ENCODE measurements at places on chromosomes 7 and 10.

DNA sequence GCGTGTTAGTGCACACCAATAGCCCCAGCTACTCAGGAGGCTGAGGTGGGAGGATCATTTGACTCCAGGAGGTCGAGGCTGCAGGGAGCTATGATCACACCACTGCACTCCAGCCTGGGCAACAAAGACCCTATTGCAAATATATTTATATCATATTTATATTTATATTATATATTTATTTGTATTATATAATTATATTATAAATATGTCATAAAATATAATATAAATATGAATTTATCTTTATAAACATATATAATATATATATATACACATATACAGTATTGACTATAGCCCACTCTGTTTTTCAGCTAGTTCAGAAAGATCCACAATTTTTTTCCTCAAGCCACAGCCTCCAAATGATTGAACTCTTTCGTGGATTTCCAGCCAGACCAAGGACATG, 45.3 kb upstream of the MYL10 start:
- no peak for DNase-seq

- DNase-seq, result no peak
Measured at GRCh38 chr7:76108540-76109233, 60.8 kb downstream of the MDH2 start.

DNA sequence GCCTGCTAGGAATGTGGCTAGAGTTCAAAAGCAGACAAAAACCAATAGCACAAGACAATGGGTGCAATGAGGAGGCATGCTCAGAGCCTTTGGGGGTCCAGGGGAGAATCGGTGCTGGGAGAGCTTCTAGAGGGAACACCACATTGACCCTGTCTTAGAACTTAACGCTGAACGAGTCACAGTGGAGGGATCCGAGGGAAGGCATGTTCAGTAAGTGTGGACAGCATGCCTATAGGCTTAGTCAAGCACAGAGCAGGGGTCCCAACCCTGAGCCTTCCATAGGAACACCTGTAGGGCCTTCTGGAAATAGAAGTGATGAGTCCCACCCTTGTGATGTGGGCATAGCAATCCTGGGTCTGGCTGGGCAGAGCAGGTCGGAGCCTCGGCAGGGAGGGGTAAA, 148.7 kb downstream of the PKD1L1 start:
- DNase-seq, result no peak

DNA sequence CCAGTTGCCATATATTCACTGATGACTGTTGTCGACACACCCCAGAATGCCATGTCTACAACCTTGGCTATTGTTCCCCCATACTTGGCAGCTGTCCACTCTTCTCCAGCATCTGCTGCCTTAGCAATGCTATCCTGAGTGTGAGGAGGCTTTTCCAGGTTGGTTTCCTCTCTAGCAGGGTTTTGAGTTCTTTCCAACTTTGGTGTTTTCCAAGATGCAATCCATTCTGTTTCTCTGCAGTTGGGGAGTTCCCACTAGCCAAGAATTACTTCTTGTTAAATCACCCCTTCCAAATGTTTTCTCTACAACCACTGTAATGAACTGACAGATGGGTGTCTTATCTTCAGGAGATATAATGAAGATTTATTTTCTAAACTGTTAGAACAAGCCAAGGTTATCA, 617.4 kb downstream of the CCSER2 start:
- DNase-seq, result no peak

DNA sequence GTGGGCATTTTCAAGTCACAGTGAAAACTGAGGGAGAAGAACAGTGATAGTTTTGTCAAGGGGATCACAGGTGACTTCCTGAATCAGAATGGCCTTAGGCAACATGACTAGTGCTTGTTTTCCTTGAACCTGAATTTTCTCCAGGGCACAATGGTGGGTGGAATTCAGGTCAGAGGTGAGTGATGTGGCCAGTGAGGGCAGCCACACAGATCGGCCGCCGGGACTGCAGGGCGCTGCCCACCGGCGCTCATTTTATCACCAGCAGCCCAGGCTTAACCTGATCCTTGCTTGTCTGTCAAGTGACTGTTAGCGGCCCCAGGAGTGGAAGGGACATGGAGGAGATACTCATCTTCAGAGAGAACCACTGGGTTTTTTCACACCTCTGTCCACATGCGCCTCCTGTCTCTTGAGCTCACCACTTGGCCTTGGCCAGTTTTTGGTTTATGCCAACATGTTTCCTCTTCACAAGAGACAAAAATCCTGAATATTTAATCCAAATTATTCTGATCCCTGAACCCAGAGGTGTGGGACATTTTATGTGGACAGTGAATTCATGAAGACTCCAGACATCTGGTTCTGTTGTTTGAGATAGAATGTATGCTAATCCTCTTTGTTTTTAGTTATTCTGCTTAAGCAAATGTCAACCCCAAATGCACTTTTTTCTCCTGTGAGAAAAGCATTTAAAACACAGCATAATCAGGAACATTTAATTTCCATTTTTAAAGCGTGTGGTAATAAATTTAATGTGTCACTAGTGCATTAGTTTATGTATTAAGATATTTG, 108.7 kb downstream of the DOCK1 start:
- DNase-seq, result no peak

- no peak for DNase-seq
Measured at GRCh38 chr10:22643116-22643515, 71.3 kb downstream of the PIP4K2A start.

DNA sequence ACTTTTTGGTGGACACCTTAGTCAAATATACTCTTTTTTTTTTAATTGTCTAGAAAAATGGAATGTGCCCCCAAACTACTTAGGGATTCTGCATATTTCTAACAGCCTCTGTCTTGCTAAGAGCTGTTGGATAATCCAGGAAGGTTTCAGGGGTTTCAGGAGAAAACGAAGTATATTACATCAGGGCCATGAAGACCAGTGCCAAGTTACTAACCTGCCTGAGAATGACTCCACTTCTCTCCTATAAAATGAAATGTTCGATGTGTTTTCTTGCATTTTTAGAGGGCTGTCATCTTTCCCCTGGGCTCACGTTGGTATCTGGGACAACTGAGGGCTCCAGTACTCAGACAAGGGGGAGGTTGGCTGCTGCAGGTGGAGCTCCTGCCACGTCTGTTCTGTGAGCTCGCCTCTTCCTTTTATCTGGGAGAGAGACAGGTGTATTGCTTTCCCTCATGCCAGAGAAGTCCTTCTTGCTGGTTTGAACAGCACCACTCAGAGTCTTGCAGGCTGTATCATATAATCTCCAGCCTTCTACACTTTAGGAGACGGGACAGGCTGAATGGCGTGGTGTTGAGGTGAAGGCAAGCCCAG, 71.3 kb downstream of the CAMK1D start:
- DNase-seq, result no peak

Data from H54 (cell line).